NCI-H345 (cell line): ENCODE measurements at places on chromosomes 1 and 21.

DNA sequence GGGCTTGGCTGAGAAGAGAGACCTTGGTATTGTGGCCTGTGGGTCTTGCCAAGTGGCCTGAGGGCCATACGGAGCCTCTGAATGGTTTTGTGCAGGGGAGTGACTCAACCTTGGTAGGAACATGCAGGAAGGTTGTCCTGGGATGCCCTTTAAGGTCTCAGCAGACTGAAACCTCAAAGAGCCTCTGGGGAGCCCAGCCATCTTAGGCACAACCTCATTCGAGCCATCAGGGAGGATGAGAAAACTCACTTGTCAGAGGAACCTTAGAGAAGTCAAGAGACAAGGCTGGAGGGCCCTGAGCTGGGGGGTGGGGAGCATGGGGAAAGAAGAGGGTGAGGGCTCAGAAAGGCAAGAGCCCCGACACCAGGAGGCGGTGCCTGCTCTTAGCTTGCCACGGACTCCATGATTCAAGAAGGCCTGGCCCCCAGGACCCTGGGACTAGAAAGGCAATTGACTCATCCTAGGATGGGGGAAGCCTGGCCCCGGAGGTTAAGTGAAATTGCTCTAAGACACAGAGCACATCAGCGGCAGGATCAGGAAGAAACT lies 13.0 kb downstream of the IFI6 start:
- DNase-seq, result no peak

- no peak for DNase-seq
These were observed 20.1 kb downstream of the NTPCR start for GRCh38 chr1:232970508-232970907.

GRCh38 chr1:218425647-218426342 lies 80.7 kb downstream of the TGFB2 start:
- no peak for DNase-seq

DNA sequence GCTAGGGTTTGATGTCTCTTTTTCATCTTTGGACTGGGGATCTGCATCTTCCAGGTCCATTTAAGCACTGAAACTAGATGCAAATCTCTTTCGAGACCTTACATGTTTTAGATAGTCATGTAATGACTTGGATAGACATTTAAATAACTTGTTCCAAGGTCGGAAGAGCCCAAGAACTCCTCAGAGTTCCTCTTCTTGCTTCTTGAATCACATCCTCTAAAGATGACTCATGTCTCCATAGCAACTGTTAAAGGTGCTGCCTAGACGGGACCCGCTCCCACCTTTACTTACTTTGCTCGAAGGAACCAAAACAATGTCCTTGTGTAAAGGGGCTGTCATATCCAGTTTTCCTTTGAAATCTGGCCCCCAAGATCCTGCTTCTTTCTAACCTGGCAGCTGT lies 130.0 kb downstream of the EDEM3 start:
- no peak for DNase-seq

- no peak for DNase-seq
These were observed 932 bp upstream of the FCRLA start for GRCh38 chr1:161706113-161706481.

DNA sequence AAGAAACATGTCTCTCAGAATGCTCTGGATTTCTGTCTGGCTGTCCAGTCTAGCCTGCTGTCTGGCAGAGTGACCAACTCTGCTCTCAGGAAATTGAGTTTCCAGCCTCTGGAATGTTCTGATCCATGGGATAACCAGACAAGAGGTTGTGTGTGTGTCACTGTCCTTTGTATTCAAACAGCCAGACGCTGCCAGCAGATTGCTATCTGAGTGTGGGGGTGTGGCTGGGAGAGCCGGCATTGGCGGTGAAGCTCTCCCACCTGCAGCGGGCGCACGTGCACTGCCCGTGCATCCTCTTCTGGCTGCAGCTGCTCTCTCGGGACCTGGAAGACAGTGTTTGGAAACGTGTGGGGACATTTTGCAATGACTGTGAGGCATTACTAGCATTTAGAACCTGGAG lies 26.1 kb downstream of the PKP1 start:
- peak; percentile 93 for DNase-seq

DNA sequence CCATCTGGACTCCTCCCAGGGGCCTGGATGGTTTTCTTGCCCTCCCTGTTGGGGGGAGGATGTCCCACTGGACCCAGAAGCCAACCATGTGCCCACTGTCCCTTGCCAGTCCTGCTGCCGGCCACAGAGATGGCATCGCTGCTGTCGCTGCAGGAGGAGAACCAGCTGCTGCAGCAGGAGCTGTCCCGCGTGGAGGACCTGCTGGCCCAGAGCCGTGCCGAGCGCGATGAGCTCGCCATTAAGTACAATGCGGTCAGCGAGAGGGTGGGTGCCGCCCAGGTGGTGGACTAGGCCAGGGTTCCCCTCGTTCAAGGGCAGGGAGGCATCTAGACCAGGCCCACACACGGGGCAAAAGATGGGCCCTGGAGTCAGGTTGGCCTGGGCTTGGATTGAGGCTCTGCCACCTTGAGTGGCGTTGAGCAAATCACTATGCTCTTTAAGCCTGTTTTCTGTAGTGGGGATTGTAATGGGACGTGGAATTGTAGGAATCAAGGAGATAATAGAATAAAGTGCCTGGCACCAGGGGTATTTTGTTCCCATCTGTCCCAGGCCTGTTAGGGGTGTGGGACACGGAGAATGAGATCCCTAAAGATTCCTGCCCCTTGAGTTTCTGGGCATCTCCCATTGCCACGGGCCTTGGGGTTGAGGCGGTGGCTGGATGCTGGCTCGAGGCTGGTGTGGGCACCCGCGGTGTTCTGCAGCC lies 2.6 kb downstream of the CROCC start:
- no peak for DNase-seq

DNA sequence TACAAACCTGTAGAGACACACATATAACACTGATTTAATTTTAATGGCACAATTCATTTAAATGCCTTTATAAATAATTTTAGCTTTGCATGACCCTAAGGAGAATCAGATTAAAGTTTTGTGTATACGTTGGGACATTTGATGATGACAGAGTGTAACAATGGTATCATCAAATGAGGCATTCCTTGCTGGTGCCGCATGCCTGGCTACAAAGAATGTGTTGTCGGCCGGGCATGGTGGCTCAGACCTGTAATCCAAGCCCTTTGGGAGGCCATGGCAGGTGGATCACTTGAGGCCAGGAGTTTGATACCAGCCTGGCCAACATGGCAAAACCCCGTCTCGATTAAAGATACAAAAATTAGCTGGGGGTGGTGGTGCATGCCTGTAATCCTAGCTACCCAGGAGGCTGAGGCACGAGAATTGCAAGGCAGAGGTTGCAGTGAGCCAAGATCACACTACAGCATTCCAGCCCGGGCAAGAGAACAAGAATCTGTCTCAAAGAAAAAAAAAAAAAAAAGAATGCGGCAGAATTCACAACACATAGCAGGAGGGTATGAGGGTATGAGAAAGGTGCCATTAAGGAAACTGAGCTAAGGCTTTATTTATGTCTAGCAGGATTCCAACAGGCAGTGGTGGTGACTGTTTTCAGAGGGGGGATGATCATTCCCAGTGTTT lies 58.9 kb downstream of the PTPN14 start:
- DNase-seq, result no peak

- peak; percentile 19 for DNase-seq
These were observed 246.0 kb upstream of the AJAP1 start for GRCh38 chr1:4408380-4408779.

- DNase-seq, result no peak
These were observed 54.9 kb upstream of the EDN2 start for GRCh38 chr1:41539418-41539805.

GRCh38 chr1:64318428-64318827 lies 115.0 kb downstream of the UBE2U start:
- no peak for DNase-seq

DNA sequence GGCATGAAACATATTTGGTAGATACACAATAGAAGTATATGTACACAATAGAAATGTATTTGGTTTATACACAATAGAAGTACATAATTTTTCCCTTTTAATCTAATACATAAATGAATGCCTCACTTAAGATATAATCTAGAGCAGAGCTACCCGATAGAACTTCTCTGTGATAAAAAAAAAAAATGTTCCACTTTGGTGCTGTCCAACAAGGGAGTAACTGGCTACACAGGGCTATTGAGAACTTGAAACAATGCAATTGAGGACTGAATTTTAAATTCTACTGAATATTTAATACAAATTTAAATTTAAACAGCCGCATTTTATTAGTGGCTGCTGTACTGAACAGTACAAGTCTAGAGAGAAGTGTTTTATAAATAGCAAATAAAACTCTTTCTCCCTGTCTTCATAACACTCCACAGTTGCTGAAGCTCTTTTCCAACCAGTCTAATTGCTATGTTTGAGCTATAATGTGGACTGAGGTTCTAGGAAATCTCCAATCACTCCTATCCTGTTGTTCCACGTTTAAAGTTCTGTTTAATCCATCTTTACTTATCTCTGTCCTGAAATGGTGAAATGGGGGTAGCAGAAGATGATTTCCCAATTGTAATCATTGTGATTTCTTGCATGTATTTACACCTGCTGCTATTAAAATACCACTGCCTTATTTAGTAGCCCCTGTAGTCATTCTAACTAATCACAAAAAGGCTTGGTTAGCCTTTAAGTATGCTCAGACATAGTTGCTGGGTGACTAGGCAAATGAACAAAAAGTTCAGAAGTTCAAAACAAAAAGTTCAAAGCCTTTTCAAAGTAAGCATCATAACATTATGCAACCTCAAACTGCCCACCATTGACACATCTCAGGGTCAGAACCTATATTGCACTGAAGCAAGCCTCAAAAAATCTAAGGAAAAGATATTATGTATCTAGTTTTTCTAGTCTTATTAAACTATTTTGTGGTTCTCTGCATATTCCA lies 192.3 kb upstream of the C1orf87 start:
- DNase-seq, result no peak

GRCh38 chr1:171817511-171818265 lies 23.6 kb upstream of the DNM3 start:
- peak; percentile 43 for DNase-seq

DNA sequence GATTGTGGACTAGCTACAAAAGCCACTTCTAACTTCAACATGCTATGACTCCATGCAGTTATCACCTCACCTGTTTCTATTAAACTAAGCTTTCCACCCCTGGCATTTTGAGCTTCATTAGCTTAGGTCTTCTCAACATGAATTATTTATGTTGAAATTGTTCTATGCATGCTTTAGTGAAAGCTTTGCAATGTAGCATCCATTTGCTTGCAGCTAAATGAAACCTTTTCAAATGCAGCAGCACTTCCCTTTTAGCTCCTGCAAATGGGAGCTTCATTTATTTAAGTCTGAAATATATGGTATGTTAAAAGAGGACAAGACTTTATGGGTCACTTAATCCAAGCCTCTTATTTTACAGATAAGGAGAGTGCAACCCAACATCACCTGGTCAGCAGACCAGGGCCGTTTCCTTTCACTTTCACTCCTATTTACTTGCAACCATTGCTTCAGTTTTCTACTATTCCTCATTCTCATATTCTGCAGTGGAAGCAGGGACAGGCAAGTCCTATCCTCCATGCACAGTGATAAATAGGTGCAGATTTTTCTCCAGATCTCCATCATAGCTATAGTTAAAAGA lies 56.4 kb upstream of the SAMSN1 start:
- no peak for DNase-seq

GRCh38 chr1:154716614-154717527 lies 108.9 kb upstream of the ADAR start:
- no peak for DNase-seq

- DNase-seq, result no peak
These were observed 5.1 kb upstream of the OLFML2B start for GRCh38 chr1:162028726-162029125.

DNA sequence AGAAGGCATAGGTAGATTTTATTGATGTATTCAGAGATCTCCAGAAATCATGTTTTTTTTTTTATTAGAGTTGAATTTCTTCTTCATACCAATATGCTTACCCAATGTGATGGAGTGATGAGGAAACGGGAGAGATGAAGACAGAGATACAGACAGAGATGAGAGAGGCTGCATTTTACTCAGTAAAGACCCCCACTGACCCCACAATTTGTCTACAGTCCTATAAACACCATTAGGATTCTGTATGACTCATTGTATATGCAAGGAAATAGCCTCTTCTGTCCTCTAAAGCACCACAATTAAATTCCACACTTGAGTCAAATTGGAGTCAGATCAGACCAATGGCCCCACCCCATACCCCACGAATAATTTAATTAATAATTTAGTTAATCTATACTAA lies 44.0 kb downstream of the RUNX1 start:
- DNase-seq, result no peak

DNA sequence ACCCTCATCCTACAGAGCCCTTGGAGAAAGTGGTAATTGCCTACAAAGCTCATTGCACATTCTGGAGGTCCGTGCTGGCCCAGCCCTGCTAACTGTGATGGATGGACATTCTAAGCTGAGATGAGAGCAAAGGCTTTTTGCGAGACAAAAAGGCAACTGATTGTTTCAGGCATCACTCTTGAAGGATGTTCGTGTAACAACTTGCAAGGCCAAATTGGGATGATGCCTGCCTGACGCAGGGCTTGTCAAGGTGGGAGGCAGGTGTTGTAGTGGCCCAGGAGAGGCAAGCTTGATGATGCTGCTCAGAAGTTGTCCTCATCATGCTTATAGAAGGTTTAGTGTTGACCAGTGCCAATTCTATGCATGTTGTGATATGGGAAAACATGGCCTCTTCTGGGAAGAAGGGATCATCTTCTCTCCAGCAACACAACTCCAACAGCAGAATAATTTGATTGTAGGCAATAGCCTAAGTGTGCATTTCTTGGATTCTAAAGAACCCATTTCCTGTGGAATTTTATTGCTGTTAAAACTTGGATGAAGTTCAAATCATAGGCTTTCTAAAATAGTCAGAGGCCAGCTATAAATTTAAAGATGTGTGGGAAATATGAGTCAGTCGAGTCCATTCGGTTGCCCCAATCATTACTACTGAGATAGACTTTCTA lies 102.5 kb upstream of the COA6 start:
- no peak for DNase-seq

DNA sequence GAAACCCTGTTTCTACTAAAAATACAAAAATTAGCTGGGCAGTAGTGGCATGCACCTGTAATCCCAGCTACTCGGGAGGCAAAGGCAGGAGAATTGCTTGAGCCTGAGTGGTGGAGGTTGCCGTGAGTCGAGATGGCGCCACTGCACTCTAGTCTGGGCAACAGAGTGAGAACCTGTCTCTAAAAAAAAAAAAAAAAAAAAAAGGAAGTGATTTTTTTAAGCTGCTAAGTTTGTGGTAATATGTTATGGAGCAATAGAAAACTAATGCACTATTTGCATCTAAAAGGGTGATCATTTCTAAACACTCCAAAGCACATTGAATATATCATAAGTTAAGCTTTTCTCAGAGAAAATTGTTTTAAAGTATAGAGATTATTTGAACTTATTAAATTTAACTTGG lies 244.8 kb upstream of the SPAG17 start:
- DNase-seq, result no peak

DNA sequence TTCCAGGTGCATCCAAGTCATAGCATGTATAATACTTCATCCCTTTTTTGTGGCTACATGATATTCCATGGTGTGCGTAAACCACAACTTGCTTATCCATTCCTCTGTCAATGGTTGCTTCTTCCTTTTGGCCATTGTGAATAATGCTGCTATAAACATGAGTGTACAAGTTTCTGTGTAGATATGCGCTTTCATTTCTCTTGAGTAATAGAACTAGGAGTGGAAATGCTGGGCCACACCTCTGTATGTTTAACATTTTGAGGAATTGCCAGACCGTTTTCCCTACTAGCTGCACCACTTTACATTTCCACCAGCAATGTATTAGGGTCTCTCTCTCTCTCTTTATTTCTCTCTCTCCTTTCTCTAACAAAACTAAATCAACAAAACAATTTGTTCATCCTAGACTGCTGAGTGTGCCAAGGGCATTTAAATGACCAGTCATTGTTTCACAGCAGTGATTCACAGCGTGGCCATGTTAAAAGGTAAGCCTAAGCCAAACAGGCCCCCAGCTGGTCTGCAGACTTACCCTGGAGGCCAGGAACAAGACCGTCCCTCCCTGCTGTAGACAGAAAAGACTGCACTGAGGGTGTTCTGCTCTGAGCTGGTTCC lies 53.2 kb upstream of the LYST start:
- DNase-seq, result peak; percentile 52
